SIG-M5 (cell line): ENCODE measurements at places on chromosomes 3 and 15.

DNA sequence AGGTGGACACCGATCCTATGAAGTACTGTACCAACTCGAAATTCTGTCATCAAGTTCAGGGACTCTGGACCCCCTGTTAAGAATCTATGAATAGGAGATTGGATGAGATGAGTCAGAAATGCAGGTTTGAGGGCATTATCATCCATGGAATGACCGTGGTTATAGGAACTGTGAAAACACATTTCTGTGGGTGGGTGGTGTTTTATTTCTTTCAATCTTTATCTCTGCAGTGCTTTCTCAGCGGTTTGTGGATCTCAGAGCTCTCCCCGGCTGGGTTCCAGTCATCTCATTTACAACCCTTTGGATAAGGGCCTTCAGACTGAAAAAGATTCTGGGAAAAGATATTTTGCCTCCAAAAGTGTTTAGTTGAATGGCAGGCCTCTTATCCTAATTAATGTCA, 5.4 kb upstream of the ABHD17C start:
- DNase-seq, result no peak

- DNase-seq, result no peak
Measured at GRCh38 chr3:4846543-4846942, 132.7 kb upstream of the BHLHE40 start.

DNA sequence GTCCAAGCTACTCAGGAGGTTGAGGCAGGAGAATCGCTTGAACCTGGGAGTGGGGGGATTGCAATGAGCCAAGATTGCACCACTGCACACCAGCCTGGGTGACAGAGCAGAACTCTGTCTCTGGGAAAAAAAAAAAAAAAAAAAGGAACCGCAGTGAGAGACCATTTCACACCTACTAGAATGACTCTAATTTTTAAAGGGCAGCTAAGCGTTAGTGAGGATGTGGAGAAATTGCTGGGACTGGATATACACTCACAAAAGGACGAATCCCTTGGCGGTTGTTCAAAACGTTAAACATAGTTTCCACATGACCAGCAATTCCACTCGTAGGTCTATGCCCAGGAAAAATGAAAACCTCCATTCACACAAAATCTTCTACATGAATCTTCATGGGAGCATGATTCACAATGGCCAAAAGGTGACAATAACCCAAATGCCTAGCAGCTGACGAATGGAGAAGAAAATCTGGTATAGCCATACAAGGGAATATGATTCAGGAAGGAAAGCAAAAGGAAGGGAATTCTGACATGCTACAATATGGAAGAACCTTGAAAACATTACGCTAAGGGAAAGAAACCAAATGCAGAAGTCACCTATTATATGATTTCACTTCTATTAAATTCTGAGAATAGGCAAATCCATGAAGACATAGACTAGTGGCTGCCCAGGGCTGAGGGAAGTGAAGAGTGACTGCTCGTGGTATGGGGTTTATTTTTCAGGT, 127.0 kb downstream of the CHSY1 start:
- no peak for DNase-seq

GRCh38 chr3:188006726-188007393, 147.1 kb upstream of the LPP start:
- DNase-seq, result no peak

- DNase-seq, result no peak
Measured at GRCh38 chr15:27865926-27866325, 233.2 kb downstream of the OCA2 start.

DNA sequence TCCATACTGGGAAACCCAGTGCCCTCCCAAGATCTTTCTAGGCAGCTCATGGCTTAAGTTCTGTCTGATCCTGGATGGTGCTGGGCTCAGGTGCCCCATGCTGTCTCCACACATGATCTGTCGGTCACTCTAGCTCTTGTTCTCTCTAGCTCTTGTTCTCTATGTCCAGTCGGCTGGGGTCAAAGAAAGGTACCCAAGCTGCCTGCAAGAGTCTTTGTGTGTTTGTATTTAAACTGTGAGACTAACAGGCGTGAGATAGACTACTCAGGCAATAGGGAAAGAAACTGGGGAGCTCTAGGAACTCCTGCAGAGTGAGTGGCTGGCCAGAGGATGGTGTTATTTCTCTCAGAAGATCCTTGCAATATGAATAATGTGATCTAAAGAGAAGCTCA, 40.2 kb downstream of the GPR156 start:
- DNase-seq, result no peak

- DNase-seq, result no peak
Measured at GRCh38 chr3:44232407-44232806, 9.3 kb upstream of the TOPAZ1 start.

DNA sequence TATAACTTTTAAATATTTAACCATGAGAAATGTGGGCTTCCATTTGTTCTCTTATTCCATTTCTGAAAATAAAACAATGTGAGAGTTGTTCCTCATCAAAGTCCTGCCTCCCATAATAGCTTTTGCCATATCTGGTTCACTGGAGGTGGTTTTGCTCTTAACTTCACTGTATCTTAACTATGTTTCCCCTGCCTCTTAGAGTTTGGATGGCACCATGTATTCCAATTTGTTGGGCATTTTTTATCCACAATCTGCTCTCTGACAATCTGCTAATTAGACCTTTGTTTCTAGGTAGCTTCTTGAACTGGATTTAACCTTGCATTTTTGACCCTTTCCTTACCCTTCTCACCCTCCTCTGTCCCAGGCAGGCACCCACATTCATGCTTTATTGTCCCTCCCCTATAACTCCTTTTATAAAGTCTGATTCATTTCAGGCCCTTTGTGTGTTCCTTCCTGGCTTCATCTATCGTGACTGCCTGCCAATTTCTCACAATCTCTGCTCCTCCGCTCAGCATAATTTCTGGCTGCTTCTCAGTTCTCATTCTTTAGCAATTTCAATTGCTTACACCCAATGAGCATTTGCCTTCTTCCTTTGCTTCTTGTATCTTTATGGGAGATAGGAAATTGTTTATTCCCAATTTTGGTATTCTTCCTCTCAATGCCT, 144.2 kb upstream of the ARHGEF26 start:
- no peak for DNase-seq

GRCh38 chr15:40357246-40357645, 773 bp upstream of the DISP2 start:
- no peak for DNase-seq

DNA sequence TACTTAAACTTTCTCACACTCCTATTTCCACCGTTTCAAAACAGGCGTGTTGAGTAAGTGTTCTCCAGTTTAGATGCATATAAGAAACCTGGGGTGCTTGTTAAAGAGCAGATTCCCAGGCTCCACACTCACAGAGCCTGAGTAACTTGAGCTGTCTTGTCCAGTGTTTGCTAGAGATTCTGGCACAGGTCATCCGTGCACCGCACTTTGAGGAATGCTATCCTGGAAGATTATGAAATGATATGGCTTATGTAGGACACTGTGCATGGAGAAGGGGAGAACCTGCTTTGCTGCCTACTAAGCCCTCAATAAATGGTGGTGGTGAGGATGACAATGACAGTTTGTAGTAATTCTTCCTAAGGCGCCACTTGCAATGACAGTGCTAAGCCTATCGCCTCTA, 273.7 kb downstream of the PDZRN3 start:
- no peak for DNase-seq

DNA sequence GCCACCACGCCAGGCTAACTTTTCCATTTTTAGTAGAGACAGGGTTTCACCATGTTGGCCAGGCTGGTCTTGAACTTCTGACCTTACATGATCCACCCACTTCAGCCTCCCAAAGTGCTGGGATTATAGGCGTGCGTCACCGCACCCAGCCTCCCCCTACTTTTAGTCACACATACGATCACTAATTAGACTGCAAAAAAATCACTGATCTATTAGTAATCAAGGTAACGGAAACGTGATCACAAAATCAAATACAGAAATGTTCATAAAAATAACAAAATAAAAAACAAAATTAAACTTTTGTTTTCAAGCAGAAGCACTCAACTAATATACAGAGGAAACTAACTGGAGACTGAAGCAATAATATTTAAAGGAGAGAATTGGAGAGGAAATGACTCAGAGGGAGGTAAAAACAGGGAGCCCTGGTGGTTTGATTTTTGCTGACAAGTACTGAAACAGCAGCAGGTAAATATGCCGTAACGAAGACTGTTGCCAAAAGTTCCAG, 4.6 kb downstream of the WDR53 start:
- DNase-seq, result no peak

- no peak for DNase-seq
Measured at GRCh38 chr3:146928421-146929059, 323.4 kb upstream of the PLSCR5 start.

GRCh38 chr3:195818301-195818700, 6.6 kb upstream of the MUC4 start:
- DNase-seq, result no peak

DNA sequence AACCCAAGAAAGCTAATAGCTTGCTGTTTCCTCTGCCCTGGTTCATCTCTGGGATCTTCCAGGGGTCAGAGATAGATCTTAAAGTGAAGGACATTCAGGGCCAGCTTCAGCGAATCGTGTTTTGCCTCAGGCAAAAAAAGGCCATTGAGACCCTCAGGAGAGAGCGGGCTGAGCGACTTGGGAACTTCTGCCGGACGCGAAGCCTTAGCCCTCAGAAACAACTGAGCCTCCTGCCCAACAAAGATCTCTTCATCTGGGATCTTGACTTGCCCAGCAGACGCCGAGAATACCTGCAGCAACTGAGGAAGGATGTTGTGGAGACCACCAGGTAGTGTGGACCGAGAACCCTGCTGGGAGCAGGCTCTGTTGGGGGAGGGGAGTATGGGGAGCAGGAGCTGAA, 42.5 kb downstream of the CDAN1 start:
- no peak for DNase-seq

DNA sequence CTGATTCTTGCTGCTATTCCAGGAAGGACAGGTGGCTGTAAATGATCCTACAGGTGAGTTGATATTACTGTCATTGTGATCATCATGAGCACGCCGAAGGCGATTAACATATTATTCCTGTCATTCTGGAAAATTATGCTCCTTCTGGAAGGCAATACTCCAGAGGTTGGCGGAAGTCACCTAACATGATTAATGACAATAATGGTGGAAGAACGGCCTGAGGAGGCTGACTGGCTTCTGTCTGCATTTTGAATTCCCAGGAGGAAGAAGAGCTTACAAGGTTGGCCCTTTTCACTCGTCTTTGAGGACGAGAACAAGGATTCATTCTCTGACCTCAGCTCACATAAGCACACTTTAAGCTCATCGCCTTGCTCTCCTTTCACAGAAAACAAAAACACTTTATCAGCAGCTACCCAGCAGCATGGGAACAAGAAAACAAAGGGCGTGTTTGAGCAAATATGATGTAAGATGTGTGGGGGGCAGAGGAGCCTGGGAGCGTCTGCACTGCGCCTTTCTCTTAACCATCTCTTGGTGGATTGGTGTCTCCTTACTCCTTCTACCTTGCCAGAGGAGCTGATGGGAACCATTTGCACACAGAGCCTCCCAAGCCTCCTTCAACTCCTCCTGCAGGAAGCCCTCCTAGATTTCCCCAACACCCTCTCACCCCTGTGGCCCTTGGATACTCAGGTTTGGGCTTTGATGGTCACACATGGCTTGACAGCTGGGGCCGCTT, 23.0 kb downstream of the ACSBG1 start:
- DNase-seq, result no peak

GRCh38 chr3:63955830-63956545, 43.8 kb upstream of the SCAANT1 start:
- DNase-seq, result no peak

DNA sequence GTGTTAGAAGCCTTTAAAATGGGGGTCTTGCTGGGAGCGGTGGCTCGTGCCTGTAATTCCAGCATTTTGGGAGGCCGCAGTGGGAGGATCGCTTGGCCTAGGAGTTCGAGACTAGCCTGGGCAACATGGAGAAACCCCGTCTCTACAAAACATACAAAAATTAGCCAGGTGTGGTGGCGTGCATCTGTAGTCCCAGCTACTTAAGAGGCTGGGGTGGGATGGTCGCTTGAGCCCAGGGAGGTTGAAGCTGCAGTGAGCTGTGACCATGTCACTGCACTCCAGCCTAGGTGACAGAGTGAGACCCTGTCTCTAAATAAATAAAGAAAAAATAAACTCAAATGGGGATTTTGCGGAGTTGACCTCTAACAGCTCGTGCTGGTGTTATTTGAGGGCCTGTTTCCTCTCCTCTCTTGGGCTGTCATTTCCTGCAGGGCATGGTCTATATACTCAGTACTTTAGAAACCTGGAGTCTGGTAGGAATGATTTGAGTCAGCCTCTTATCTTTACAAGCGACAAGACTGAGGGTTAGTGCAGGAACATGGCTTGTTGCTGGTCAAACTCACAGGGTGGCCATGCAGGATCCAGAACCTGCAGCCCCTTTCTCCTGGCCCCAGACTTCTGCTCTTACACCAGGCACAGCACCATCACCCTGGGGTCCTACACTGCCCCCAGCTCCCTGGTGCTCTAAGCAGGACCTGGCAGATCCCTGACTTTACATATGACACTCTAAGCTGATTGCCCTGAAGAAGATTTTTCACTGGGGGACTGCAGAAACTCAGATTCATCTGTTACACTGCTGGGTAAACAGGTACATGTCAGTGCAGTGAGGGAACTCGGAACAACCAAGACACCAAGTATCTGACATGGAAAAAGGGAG, 15.1 kb downstream of the EHD4 start:
- no peak for DNase-seq

DNA sequence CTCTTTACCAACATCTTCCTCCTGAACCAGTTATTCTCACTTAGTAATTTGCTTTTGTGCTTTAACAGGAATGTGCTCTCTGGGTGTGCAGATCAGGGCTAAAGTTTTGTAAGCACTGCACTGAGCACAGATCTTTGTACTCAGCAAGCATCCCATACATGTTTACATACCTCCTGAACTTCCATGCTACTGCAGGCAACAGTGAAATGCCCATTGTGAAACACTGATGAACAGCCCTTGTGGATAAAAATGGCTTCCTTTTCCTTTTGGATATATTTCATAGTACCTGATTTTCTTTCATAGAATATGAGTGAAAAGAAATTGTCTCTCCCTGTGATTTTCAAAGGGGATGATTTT, 855.9 kb downstream of the MCTP2 start:
- DNase-seq, result no peak

- DNase-seq, result no peak
Measured at GRCh38 chr3:47244531-47245100, 38.0 kb downstream of the KIF9 start.

DNA sequence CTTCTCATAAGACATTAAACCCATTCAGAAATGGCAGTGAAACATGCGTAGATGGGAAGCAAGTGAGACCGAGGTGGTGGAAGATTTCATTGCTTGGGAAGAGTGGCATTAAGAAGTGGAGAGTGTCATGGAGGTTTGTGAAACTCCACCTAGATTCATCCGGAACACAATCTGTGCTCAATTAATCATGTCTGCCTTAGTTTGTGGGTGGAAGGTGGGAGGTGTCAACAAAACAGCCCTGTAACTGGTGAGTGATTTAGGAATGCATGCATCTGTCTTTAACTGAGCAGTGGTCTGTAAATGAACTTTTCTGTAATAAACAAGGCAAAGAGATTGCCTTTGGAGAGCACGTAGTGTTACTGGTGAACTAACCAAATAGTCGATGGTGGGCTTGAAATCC, 113.7 kb downstream of the WNT5A start:
- DNase-seq, result no peak

- no peak for DNase-seq
Measured at GRCh38 chr3:114052216-114052615, 4.1 kb downstream of the CCDC191 start.

- DNase-seq, result no peak
Measured at GRCh38 chr3:49673121-49673714, 933 bp upstream of the APEH start.

GRCh38 chr3:12879191-12879815, 37.9 kb upstream of the RPL32 start:
- no peak for DNase-seq

- DNase-seq, result no peak
Measured at GRCh38 chr3:38334142-38335055, 12.2 kb upstream of the XYLB start.

- DNase-seq, result no peak
Measured at GRCh38 chr3:161558236-161558635, 61.6 kb downstream of the OTOL1 start.
